ENCODE measurements at places on chromosomes 16 and 17.

DNA sequence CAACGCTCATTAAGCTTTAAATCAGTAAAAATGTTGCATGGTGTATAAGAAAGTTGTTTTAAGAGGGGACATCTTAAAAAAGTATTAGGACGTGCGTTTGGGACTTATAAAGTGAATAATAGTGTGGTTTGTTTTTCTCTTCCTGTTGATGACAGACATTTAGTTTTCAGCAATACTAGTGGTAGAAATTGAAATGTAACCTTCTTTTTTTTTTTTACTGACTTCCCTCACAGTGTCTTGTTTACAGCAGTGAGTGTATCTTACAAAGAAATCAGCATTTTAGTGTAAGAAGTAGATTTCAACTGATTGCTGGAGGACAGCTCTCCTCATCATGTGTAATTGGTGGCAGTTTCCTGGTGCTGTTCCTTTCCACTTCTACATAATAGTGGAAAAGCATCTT lies 39.6 kb downstream of the CYLD start:
- no peak for DNase-seq

GRCh38 chr17:41553176-41553575 lies 18.7 kb downstream of the KRT9 start:
- no peak for DNase-seq

GRCh38 chr16:4535627-4536108 lies 2.9 kb downstream of the CDIP1 start:
- no peak for DNase-seq

GRCh38 chr17:58388302-58389190 lies 28.8 kb downstream of the RNF43 start:
- DNase-seq, result no peak

DNA sequence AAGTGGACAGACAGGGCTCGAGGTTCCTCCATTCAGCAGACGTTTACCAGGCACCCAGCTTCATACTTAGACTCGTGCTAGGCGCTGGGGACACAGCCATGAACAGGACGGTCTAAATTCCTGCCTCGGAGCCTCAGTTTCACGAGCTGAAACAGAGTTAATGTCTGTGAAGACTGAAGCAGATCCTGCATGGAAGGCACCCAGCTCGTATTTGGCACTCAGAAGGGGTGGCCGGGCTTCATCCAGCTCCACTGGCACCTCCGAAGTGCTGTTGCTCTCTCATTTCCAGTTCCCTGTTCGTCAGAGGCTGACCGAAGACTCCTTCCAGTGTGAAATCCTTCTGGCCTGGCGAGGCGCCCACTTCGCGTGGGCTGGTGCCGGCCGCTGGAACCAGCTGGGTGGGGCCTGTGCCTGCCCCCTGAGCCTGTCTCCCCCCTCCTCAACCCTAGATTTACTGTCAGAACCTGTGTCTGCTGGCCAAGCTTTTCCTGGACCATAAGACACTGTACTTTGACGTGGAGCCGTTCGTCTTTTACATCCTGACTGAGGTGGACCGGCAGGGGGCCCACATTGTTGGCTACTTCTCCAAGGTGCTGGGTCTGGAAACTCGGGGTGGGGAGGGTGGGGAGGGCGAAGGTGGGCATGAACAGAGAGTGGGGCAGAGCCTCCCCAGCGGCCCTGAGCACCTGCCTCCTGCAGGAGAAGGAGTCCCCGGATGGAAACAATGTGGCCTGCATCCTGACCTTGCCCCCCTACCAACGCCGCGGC lies 5.8 kb downstream of the PRSS8 start:
- DNase-seq, result no peak

DNA sequence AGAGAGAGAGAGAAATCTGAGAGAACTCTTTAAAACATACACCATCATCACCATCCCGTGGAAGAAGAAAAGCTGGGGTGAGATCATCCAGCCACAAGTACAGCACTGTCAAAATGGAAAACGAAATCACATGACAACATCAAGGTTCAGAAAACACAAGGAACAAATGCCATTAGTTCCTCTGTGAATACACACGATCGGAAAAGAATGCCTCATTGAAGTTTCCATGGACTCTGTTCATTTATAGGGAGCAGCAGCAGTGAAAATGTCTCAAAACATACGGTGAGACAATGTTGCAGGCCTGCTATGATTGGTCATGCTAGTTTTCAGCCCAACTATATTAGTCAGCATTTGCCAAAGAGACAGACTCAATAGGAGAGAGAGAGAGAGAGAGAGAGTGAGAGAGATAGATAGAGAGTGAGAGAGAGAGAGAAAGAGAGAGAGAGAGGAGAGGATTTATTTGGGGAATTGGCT lies 4.4 kb downstream of the CFAP97D1 start:
- DNase-seq, result no peak

DNA sequence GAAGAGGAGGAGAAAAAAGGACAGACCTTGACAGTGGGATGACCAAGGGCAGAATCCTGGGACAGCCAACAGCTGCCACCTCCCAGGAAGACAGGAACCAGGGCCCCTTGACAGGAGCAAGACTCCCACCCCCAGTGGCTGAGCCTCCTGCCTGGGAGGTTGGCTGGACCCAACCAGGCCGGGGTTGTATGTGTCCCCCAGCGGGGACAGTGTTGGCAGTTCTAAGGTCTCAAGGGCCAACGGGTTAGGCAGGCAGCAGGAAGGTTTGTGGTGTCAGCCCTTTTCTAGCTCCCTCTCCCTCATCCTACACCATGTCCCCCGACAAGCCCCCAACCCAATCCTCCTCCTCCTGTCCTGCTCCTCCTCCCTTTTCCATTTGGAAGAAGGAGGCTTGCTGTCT lies 126.2 kb downstream of the MRM1 start:
- no peak for DNase-seq

- DNase-seq, result no peak
These were observed 4.3 kb downstream of the ZKSCAN2 start for GRCh38 chr16:25253322-25253721.

DNA sequence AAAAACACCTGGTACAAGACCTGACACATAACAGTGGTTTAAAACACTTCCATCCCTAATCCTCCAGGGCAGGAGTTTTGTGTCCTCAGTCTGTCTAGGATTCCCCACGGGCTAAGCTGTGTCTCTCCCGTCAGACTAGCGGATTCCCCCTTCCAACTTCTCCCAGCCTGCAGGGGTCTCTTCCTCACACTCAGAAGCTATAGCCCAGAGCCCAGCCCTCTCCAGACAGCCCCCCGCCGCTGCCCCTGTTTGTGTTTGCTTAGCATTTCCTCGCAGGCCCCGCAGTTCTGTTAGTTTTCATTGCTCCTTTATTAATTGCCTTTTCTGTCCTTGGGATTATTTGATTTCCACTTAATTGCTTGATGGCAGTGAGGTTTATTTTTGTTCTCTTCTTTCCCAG lies 91.2 kb downstream of the TMEM132E start:
- DNase-seq, result no peak

DNA sequence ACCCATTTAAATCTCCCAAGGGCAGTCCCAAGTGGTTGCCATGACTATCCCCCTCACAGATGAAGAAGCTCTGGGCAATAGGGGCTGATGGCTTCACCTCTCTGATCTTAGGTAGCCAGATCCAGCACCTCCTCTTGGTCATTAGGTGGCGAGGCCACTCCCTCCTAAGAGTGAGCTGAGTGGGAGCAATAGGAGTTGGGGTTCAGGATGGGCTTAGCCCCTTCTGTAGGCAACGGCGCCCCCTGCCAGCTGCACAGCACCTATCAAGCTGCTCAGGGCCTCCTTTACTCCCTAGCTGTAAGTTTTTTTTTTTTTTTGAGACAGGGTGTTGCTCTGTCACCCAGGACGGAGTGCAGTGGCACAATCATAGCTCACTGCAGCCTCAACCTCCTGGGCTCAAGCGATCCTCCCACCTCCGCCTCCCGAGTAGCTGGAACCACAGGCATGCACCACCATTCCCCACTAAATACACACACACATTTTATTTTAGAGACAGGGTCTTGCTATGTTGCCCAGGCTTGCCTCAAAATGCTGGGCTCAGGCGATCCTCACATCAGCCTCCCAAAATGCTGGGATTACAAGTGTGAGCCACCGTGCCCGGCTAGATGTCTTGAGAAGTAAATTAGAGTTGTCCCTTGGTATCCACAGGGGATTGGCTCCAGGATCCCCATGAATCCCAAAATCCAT lies 3.5 kb upstream of the RRAD start:
- no peak for DNase-seq

DNA sequence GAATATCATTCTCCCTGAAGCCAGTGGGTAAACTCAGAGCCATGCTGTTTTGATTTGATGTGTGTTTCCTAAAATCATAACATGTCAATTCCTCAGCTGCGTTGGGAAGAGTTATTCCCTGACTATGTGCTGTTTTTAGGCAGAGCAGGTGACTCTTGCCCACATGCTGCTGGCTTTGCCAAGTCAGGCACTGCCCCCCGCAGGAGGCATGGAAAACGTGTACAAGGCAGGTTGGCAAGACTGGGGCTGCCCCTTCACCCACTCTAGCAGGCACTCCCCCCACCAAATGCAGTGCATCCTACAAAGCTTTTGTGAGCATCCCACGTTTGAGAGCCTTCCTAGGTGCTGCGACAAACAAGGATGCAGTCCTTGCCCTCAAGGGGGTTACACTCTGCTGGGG lies 38.3 kb upstream of the NAT9 start:
- no peak for DNase-seq

- DNase-seq, result no peak
These were observed 16.0 kb downstream of the KRT33A start for GRCh38 chr17:41334385-41335305.

- DNase-seq, result no peak
These were observed 21.2 kb downstream of the SOCS3 start for GRCh38 chr17:78338486-78339259.

DNA sequence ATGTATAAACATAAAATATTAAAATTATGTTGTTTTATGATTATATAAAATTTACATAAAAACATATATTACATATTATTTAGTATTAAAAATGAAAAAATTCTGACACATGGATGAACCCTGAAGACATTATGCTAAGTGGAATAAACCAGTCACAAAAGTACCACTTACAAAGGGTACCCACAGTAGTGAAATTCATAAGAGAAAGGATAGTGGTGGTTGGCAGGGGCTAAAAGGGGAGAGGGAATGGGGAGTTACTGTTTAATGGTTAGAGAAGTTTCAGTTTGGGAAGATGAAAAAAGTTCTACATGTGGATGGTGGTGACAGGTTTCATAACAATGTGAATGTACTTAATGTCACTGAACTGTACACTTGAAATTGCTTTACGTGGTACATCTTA lies 41.4 kb downstream of the FBXL20 start:
- no peak for DNase-seq

- DNase-seq, result no peak
These were observed 5.9 kb downstream of the FASN start for GRCh38 chr17:82092094-82092586.

DNA sequence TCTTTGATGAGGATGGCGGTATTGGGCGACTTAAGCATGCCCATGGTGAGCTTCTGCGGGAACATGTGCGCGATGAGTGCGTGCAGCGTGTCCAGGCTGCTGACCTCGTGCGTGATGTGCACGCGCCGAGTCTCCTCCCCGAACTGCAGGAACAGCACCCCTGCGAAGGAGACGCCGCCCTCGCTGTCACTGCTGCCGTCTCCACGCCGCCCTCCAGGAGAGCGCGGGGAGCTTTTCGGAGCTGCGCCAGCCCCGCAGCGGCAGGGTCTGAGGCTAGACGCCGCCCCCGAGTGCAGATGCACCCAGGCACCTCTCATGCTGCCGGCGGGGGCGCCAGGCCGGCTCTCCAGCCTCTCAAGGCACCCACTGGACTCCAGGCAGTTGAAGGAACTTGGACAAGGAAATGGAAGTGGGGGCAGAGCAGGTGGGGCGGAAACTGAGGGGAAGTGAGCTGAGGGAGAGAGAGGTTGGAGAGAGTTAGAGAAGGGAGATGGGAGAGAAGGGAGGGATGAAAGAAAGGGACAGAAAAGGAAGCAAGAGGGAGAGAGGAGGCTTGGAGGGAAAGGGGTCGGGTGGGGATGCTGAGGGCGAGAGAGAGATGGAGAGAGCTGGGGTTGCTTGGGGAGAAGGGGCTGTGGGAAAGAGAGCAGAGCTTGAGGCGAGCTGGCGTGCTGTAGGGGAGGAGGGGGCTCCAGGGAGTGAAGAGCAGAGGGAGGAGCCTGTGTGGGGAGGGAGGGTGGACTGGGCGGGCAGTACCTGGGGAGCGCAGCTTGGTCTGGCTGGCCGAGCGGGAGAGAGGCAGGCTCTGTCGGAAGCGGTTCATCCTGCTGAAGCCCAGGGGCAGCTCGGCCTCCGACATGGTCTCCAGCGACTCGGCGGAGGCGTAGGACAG lies 42.1 kb downstream of the SRCIN1 start:
- DNase-seq, result no peak

DNA sequence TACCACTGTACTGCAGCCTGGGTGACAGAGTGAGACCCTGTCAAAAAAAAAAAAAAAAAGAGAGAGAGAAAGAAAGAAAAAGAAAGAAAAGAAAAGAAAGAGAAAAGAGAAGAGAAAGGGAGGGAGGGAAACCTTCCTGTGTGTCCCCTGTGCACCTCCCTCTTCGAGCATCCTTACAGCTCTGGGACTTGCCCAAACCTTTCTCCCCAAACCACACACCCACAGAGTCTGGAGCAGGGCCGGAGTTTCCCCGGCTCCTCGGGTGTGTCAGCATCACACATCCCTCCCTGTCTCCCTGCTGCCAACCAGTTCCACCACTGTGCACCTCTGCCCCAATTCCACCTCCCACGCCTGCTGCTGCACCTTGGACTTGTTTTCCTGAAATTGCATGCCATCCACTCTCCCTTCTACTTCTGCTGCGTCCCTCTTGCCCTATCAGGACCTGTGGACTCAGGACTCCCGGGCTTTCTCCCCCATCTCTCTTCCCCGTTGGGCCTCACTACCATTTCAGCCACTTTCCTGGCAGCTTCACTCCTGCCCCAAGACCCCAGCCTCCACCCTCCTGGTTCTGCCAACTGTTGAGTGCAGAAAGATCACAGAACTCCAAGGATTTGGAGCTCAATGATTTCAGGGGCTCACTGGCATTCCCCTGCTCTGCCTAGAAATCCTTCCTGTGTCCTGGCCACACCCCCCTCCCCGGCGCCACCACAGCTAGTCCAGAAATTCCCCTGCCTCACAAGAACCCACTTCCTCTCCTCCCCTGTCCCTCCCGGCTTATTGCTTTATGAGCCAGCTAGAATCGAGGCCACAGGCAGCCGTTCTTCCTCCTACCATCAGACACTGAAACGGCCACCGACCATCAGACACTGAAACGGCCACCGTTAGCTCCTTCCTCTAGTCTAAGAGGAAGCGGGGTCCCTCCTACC lies 3.7 kb upstream of the CDK3 start:
- no peak for DNase-seq

GRCh38 chr17:41975099-41976083 lies 8.8 kb downstream of the CNP start:
- DNase-seq, result no peak

DNA sequence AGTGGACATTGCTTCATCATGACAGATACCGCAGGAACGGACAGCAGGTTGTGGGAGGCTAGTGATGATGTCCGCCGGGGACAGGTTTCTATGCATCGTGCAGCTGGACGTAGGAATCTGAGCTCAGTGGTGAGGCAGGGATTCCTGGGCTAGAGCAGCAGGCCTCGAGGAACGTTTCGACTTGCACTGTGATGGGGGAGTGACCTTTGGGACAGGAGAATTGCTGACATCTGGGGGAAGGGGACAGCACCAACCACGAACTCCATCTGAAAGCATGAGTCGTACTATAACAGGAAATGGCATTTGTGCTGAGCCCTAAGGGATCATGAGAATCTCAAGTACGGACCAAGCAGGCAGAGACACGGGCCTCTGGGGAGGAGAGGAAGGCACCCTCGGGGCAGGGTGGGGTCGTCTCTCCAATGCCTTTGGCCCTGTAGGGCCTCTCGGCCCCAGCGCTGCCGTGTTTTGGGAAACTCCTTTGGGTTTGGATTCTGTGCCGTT lies 65.8 kb upstream of the ENDOV start:
- DNase-seq, result no peak
